ENCODE measurements at places on chromosomes 2 and 18.

DNA sequence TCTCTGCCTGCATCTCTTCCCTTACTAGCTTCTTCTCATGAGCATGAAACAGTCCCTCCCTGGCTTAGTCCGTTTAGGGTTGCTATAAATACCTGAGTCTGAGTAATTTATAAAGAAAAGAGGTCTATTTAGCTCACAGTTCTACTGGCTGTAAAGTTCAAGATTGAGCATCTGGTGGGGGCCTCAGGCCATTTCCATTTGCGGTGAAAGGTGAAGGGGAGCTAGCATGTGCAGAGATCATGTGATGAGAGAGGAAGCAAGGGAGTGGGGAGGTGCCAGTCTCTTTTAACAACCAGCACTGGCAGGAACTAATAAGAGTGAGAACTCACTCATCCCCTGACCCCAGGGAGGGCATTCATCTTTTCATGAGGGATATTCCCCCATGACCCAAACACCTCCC is 26.8 kb downstream of the RHBDD1 start:
- no peak for DNase-seq

- no peak for DNase-seq
These were observed 66.4 kb upstream of the SLC16A14 start for GRCh38 chr2:230135130-230135525.

DNA sequence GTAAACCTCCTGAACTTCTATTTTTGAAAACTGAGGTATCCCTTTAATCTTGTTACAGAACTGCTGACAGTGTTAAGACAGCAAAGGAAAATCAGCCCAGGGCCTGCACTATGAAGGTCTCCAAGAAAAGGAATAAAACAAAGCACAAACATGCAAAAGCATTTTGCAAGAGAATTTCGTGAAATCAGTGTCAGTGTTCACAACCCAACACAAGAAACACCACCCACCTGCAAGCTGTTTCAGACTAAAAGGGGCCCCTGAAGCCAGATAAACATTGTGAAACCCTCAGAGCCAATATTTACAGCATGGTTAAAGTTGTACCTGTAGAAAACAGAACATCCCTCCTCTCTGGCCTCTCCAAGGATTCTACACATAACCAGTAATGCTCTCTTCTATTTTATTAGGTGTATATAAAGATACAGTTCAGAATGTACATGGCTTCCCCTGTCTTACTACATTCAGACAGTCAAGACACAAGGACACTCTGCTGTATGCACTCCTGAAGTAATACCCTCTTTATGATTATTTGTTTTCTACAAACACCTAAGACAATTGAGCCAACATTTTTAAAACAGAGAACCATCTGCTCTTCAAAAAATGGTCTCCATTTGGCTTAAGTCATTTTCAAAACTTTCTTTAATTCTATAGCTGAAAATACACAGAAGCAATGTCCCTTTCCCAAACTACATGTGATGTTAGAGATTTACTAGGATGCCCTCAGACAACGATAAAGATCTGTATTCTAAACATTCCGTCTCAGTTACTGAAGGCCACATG is 149.5 kb upstream of the ZFP36L2 start:
- DNase-seq: no peak

DNA sequence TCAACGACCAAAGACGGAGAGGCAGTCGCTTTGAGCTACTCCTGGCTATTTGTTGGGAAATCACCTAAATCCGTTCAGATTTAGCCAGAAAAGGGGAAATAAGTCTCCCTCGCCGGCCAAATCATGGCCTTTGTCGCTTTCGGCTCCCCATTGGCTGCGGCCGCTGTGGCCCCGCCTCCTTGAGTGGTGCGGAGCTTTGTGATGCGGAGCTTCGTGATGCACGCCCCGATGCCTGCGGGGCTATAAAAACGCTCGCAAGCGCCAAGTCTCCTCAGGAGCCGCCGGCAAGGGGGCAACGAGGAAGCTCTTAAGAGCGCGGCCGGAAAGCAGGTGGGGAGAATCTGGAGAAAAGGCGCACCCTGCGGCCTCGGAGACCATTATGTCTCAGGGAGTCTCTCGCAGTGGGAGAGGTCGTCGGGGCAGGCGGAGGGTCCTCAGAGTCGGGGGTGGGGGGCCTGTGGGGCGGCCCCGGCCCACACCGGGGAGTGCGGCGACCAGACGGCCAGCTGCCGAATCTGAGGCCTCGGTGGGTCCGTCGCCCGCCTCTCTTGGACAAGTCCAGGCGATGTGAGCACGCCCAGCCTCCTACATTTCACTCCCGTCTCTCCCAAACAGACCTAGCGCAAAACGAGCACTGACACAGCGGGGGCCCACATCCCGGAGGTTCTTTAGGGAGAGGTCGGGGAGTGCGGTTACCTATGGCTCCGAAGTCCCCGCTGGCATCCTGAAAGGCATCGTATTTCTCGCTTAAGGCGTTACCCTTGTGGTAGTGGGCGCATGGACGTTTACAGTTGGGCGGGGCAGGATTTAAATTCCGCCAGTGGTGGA is at the start of gene CABYR:
CABYR (plus strand) TSS at position 274 of the 828 bp plus-strand sequence. CDS start 4,053 bp downstream, outside the sequence.
- DNase-seq: peak; percentile 67

- no peak for DNase-seq
These were observed 561.4 kb upstream of the LINC00305 start for GRCh38 chr18:64710105-64710861.

- DNase-seq: no peak
These were observed 368.4 kb upstream of the SLC8A1 start for GRCh38 chr2:40820319-40820718.

DNA sequence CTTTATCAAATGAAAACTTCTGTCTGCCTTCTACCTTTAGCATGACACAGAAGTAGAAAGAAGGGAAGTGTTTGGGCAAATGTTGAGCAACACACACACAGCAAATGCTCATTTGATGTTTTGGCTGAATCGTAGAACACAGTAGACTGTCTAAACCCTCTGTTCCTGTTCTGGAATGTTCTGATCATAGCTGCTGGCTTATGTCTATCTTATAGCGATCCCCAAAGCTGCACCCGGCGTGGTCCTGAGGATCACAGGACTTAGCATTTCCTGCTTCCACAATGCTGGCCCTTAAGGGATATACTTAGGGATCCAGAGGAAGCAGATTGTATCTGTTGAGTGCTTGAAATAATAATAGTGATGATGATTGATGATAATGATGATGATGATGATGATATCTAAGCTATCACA is 15.2 kb downstream of the GNLY start:
- DNase-seq: no peak

DNA sequence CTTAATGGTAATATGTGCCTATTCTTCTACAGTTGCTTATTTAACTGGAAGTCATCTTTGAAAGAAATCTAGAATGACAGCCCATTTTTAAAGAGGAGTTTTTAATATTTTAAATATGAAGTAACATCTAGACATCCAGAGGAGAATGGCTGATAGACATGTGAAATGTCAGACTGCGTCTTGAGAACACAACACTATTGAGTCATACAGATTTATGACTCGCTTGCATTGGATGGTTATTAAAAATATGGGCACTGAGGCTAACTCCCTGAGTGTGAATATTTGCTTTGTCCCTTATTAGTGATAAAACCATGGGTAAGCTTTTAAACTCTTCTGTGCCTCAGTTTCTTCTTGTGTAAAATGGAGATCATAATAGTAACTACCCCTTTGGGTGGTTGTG is 22.9 kb downstream of the TDRD15 start:
- no peak for DNase-seq

DNA sequence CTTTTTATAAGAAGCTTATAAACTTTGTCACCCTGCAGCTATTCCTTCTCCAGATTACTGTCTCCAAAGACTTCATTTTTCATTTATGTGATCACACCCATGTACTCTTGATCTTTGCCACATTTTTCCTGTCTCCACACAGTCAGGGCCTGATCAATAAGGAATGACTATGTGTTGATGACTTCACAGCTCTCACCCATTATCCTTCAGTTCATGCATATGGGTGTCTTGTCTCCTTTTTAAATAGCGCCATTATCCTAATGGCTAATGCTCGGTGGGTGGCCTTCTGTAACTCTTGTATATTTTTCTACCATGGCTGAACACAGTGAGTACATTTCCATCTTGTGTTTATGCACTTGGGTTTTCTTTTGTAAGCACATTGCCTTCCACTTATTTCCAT is 335.7 kb upstream of the NRP2 start:
- no peak for DNase-seq

GRCh38 chr2:198591586-198591985 is 787.2 kb downstream of the PLCL1 start:
- DNase-seq: no peak
